ENCODE measurements at places on chromosomes 2 and 18.

DNA sequence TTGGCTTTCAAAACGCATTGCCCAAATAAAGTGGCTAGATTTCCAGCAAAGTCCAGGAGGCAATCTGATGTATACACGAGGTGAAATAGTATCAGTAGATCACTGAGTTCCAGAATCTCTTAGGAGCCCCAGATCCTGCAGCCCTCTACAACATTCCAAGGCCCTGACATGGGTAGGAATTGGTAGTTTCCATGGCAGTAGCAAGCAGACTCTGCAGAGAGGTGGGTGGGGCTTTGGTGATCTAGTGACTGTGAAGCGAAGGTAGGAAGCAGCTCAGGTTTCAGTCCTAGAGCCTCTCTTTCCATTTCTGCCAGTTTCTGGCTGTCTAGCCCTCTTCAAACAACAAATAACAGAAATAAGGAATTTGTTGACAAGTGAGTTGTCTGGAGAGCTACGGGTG is 13.8 kb upstream of the SGPP2 start:
- DNase-seq, result no peak

GRCh38 chr2:202494300-202495229 is 118.4 kb downstream of the BMPR2 start:
- peak; percentile 97 for DNase-seq

DNA sequence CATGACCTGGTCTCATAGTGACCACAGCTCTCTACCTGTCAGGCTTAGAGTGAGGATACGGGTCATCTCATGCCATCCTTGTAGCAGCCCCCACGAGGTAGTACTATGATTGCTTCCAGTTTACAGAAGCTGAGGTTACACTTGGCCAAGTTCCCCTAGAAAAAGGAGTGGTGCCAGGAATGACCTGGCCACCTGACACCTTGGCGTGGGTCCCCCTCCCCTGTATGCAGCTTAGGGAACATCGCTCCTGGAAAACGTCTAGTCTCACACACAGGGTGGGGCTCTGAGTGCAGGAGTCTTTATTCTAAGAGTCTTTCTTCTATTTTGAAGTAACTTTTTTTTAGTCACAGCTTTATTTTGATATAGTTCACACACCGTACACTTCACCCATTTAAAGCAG is 14.8 kb downstream of the NPPC start:
- no peak for DNase-seq

- DNase-seq, result no peak
Measured at GRCh38 chr18:36315736-36316135, 18.2 kb downstream of the FHOD3 start.

DNA sequence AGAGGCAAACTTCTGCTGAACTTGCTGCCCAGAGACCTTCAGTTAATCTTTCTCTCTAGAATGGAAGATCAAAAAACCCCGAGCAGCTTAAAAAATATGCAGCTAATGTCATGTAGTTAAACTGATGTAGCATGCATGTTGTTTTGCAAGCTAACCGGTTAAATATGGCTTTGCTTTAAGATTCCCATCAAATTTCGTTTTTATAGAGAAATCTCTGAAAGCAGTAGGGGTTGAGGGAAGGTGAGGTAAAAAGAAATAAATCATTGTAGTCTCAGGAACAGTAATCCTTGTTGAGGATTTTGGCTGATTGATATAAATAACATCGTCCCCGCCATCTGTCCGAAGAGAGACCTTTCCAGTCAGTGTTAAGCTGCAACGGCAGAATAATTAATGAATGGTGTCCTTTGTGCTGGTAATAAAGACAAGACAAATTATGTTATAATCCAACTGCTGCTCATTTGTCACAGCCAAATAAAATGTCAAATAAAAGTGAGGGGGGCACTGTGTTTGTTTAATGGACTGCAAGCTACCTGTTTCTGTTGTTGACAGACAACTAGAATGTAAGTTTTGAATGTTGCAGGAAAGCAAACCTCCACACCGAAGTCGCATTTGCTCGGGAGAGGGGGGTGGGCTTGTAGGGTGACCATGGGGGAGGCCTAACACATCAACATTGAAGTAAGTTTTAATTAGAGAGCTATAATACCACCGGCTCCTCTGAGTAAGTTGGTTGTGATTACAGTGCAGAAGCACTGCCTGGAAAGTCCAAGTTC is 555.5 kb downstream of the ARHGAP15 start:
- DNase-seq, result no peak

- DNase-seq, result no peak
Measured at GRCh38 chr2:119416299-119416923, 15.2 kb upstream of the TMEM37 start.

DNA sequence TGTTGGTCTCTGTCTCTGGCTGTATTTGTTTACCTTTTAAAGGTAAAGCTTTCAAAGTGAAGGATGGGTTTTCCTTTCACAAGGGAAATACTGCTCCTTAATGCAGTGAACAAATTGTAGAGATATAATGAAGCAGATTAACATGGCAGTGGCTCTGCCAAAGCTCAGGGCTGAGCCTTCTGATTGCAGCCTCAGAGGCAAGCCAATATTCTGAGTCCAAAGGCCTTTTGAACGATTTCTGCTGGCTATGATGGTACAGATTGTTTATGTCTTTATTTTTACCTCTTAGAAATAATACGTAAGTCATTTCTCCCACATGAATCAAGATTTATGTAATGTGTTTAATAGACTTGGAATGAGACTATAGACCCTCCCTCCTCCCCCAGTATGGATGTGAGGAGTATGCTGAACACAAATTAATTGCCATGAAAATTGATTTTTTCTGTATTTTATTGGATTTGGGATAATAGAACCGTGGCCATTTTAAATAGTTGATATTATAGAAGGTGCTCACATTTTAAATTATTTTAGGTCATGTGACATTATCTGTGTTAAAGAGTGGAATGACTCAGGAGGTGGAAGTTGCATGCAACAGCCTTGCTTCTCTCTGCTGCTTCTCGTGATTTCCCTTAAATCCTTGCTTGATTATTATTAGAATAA is 772 bp downstream of the SCN2A start:
- DNase-seq, result no peak

All from dermis microvascular lymphatic vessel endothelial cell (primary cell).